Renal cortex interstitium (tissue), 15 donors: ENCODE measurements at places on chromosomes 1 and 21.
A peak's percentile ranks its signal among the peaks of the same experiment; 100 is the strongest.

DNA sequence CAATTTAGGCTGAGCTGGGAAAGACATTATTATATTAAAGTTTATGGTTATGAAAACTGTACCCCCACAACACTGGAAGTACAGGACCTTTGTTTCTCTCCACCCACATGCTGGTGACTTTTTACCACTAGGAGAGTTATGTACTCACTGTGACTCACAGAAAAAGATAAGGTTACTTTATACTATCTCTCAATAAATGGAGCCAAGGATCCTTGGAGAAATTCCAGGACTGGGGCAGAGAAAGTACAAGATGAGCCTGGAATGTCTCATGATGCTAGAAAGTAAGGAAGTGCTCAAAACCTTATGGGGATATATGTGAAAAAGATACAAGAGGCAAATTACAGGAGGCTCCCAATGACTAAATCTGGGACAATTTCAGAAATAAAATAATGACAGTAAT lies 63.9 kb upstream of the C1orf105 start:
- DNase-seq: no peak

- peak; percentile 26 for DNase-seq
Observed at GRCh38 chr1:219927956-219928790, at the start of gene SLC30A10. SLC30A10 (minus strand) TSS chr1:219928557; CDS start chr1:219928440, 117 bp downstream.

GRCh38 chr21:26379561-26379960 lies 193.5 kb downstream of the CYYR1 start:
- no peak for DNase-seq

DNA sequence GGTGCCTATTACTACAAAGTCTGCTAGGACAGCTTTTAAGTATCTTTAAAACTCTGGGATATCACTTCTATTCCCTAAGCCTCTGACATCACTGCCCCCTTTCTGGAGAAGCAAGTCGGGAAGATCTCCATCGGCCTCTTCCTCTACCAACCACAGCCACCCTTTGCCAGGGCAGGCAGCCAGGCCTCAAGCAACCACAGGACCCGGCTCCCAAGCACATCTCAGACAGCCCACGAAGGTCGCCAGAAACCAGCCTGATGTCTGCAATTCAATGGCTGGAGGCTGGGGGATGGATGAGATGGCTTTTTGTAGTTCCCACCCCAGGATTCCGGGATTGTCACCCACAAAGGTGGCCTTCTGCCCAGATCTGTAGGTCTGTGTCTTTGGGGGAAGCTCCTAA lies 70.7 kb downstream of the LGR6 start:
- no peak for DNase-seq

DNA sequence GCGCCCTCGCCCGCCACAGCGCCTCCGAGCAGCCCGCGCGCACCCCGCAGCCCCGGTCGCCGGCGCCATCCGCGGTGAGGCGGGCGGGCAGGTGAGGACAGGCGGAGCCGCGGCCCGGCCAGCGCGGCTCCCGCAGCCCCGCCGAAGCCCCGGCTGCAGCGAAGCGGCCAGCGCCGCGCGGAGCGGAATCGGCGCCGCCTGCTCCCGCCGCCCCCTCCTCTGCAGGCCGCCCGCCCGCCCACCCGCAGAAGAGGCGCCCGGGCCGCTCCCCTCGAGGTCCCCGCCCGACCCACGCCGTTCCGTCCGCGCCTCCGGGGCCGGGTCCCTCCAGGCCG lies 1.3 kb downstream of the PRDM16 start:
- no peak for DNase-seq

DNA sequence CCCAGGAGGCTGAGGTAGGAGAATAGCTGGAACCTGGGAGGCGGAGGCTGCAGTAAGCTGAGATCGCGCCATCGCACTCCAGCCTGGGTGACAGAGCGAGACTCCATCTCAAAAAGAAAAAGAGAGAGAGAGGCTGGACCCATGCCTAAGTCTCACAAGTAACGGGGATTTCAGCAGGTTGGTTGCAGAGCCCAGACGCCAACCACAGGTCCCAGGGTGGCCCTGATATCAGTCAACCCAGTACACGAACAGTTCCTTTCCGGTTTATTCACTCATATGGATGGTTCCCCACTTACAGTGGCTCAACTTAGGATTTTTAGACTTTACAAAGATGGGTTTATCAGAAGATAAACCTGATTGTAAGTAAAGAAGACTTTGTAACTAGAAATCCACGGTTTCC lies 40.9 kb downstream of the CLSTN1 start:
- DNase-seq: no peak

- no peak for DNase-seq
Observed at GRCh38 chr1:168098534-168099320, 38.0 kb downstream of the GPR161 start.

- no peak for DNase-seq
Observed at GRCh38 chr1:207857447-207857846, 53.5 kb downstream of the CD34 start.

DNA sequence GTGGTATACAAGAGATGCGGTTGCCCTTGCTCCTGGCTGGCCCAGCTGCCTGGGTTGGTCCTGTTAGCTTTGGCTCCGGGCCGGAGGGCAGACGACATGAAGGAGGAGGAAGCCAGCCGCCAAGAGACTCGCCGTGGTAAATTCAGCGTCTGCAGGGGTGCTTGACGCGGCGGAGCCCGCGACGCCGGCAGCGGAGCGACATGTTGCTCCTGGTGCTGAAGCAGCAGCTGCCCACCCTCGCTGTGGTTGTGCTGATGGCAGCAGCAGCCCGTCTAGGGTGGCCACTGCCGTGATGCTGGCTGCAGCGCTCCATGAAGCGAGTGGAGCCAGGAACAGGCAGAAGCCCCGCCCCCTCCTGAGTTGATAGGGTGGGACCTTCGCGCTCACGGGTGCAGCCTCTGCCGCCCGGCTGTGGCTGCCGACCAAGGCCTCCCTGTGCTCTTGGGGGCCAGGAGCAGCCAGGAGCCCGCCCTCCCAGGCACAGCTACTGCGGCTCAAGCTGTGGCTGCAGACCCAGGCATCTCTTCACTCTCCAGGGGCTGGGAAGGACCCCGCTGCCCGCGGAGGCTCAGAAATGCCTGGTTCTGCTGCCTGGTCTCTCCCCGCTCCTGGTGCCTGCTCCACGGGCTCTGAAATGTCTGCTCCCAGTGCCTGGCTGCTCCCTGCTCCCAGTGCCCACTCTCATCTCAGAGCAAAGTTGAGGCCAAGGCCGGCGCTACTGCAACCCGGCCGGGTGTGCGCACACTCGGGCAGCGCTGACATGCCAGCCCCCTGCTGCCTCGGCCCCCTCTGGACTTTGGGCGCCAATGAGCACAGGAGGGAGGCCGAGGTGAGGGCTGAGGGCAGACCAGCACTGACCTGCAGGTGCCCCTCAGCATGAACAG lies 4.4 kb upstream of the ZNF692 start:
- DNase-seq: peak; percentile 76

DNA sequence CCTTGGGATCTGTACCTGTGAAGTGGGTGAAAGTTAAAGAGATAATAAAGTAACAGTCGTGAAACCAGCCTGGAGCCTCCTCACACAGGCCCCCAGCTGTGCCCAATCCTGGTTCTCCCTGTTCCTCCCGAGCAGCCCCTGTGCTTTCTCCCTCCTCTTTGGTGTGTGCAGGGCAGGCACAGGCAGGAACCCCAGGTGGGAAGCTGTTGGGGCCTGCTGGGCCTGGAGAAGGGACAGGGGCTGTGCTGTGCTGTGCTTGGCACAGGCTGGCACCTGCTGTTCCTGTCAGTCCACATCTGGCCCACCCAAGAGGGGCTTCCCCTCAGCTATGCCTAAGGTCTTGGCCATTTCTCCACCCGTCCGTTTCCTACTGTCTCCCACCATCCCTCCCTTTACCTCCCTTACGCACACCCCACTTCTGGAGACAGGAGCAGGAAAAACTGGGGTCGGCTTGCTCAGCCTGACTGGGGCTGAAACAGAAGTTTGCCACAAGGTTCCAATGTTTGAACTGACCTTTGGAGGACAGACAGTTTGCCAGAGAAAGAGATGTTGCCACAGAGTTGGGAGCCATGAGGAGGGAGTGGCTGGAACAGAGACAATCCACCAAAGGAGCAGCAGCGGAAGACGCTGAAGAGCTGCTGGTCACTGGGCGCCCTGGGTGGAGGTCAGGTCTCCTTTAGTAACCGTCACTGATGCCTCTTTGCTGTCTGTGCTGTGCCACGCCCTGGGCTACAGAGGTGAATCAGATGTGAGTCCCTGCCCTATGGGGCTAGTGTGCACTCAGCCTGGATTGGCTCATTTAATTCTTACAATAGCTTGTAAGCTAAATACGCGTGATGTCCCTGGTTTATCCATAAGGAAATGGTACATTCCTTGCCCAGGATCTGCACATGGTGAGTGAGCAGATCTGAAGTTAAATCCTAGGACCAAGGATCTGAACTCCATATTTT lies 18.8 kb upstream of the ARTN start:
- no peak for DNase-seq

DNA sequence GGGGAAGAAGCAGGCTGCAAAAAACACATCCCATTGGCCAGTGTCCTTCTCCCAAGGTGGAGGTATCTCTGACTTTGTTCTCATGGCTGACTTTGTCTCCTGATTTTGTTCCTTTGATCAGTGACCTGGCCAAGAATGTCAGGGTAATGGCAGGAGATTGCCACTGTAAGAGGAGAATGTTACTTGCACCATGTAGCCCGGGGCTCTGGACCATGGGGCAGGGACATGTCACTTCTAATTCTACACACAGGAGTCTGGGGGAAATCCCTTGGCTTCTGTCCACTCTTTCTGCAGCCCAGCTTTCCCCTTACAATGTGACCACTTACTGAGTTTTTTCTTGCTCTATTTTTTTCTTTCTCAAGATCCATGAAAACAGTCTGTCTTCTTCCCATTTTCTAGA lies 87.7 kb upstream of the LRRN2 start:
- DNase-seq: no peak

- DNase-seq: no peak
Observed at GRCh38 chr1:48036710-48037355, 39.6 kb upstream of the TRABD2B start.

DNA sequence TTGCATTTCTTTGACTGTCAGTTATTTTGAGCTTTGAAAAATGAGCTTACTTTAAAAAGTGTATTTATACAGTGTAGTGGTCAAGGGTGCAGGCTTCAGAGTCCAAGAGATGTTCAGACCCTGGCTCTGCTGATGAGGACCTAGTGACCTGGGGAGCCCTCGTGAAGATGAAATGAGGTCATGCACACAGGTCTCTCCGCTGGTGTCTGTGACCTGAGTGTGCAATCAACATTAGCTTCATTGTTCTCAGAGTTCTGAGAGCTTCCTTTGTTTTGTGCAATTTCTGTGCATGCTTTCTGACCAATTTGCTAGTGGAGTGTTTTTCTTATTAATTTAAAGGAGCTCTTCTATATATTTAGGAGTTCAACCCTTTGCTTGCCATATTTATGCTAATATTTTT lies 71.3 kb downstream of the RIPK4 start:
- no peak for DNase-seq

GRCh38 chr1:36523850-36524249 lies 41.1 kb upstream of the CSF3R start:
- no peak for DNase-seq

- no peak for DNase-seq
Observed at GRCh38 chr21:16085421-16085820, 355.6 kb downstream of the USP25 start.

GRCh38 chr1:18734461-18735223 lies 104.0 kb downstream of the PAX7 start:
- no peak for DNase-seq

- no peak for DNase-seq
Observed at GRCh38 chr1:62377043-62377562, 57.9 kb upstream of the KANK4 start.

- DNase-seq: no peak
Observed at GRCh38 chr1:9180111-9180819, 51.4 kb upstream of the GPR157 start.

- DNase-seq: no peak
Observed at GRCh38 chr1:185080422-185080821, 35.1 kb downstream of the RNF2 start.

- no peak for DNase-seq
Observed at GRCh38 chr1:40044110-40044509, 3.6 kb downstream of the CAP1 start.

- DNase-seq: no peak
Observed at GRCh38 chr1:92923664-92924063, 37.6 kb downstream of the DIPK1A start.

GRCh38 chr1:229942501-229942900 lies 124.5 kb upstream of the GALNT2 start:
- no peak for DNase-seq

GRCh38 chr1:1291023-1291528 lies 10.8 kb downstream of the SCNN1D start:
- DNase-seq: no peak

DNA sequence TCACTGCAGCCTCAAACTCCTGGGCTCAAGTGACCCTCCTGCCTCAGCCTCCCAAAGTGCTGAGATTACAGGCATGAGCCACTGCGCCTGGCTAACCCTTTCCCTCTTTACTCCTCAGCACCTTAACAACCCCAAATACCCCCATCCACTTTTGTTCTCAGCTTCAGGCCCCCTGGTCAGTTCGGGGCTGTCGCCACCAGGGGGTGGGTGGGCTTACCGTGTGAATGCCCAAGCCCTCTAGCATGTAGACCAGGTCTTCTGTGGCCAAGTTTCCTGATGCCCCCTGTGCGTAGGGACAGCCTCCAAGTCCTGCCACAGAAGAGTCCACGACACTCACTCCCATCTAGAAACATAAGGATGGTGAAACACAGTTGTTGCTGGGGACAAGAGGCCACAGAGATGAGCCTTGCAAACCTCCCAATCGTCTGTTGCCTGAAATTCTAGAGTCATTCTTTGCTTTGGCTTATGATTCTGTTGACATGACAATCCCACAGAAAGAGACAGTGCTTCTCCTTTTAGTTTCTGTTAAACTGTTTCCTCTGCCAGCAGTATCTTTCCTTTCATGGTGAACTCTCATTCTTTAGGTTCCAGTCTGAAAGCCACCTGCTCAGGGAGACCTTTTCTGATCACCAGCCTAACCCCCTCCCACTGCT lies 3.8 kb upstream of the GALE start:
- DNase-seq: no peak

GRCh38 chr1:84701376-84701775 lies 11.1 kb upstream of the SSX2IP start:
- no peak for DNase-seq

DNA sequence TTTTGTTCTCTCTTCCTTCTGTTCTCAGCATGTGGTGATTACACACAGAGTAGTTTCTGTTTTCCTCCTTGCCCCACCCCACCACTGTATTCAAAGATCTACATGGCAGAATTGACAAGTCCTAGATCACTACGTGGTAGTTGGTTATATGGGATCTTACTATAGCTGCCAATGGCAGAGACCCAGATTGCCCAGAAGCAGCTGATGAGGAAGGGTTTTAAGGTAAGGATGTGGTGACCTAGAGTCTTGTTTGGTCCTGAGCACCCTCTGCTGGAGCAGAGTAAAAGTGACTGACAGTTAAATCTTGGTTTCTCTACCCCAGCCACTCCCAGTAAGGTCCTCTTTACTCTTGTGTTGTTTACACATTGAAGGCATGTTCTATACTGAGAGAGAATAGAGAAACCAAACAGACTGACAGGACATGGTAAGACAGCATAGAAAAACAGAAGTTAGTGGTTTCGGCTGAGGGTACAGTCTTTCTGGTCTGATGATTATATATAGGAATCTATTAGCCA lies 22.8 kb upstream of the STRIP1 start:
- no peak for DNase-seq

DNA sequence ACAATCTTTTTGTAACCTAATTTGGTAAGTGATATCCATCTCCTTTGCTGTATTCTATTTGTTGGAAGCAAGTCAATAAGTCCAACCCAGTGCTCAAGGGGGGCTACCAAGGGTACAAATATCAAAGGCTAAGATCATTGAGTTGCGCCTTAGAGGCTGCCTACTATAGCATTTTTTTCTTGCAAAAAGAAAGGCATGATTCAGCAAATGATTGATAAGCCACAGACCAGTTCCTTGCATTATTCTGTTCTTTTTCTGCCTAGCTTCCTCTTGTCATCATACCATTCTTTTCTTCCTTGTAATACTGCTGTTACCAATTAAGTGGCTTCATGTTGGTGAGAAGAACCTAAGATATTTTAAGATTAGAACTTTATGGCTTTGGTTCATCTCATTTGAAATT lies 29.8 kb upstream of the BARHL2 start:
- no peak for DNase-seq
